ENCODE measurements at places on chromosomes 11 and 22.

DNA sequence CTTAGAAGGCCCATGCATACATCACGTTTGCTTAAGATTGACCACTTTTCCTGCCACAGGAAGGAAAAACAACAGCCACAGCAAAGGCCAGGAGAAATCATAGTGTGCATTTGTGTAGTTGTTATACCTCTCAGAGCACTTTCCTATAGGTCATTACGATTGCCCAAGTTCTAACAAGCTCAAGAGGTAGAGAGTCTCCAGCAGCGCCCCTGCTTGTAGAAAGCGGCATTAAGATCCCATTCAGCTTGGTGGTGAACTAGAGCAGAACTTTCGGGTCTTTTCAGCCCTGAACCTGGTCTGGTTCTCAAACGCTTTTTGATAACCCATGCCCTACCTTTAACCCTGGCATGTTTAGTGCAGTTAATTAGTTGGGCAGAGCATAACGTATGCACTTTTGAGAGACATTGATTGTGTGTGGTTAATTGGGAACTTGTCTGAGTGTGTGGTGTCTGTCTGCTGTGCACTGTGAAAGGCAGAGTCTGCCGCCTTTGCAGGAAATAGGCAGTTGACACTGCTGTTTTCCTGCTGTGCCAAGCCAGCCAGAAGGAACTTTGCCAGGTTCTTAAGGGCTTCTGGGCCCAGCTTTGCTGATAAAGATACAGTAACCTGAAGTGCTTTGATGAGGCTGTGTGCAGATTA is 109.9 kb upstream of the CLMP start:
- DNase-seq = no peak

GRCh38 chr11:123180166-123180565 is 14.9 kb downstream of the CLMP start:
- DNase-seq = no peak

GRCh38 chr11:58057481-58057880 is 26.7 kb downstream of the OR6Q1 start:
- DNase-seq = no peak

GRCh38 chr11:91698845-91699244 is 525.8 kb upstream of the FAT3 start:
- no peak for DNase-seq

DNA sequence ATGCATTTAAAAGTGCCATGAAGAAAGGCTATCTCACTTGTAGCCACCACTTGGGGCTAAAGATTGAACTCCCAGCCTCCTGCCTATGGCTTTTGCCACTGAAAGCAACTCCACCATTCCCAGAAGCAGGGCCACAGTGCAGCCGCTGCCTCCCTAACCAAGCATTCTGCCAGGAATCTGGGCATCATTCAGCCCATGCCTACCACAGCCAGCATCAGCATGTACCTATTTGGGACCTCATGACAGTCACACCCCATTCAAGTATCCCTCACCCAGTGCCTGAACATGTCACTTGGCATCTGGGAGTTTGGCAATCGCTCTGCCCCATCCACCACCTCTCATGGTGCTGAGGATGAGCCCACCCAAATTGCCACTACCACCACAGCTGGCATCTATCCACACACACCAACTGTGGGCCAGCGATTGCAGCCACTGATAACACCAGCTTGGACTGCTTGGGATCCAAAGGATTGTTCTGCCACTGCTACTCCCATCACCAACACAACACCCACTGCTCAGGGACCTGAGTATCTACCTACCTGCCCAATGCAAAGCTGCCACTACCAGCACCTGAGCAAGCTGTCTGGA is 234.4 kb downstream of the GRM5 start:
- DNase-seq = no peak

DNA sequence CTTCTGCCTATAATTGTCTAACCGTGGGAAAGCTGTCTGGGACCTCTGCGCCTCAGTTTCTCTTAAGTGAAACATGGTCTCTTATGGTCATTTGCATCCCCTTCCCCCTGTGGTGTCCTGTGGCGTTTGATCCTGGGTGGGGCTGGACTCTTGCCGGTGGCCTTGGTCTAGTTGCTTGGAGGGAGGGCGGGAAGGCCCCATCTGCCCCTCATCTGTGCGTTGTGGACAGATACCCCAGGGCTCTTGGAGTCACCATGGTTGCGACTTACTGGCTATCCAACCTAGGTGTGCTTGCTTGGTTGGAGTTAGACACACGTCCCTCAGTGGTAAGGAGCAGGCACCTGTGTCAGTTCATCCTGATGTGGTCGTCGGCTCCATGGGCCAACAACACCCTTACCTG is 15.2 kb downstream of the SHANK3 start:
- DNase-seq = no peak

DNA sequence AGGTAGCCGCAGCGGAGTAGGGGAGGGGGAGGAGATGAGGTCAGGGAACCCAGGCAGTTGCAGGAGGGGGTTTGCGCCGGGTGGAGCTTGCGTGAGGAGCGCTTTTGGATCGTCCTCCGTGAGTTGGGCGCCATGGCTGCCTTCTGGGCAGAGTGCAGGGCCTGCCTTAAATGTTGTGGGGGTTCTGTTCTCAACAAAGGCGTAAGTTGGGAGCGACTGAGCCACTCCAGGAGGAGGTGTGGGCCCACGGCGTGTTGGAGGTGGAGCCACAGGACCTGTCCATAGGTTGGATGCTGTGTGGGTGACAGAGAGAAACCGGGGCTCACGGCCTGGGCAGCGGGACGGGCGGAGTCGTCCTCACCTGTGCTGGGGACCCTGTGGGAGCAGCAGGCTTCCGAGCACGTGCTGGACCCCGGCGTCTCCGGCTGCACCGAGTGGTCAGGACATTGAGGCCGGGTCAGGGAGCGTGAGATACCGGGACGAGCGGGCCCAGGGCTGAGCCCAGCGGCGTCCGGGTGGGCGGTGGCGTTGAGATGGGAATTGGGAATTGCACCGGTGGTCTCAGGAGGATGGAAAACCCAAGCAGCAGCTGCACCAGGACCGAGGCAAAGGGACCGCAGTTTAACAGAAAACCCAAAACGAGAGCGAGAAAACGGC is 977 bp upstream of the PGGHG start:
- peak; percentile 67 for DNase-seq

GRCh38 chr11:11937433-11937832 is 71.0 kb downstream of the DKK3 start:
- no peak for DNase-seq

DNA sequence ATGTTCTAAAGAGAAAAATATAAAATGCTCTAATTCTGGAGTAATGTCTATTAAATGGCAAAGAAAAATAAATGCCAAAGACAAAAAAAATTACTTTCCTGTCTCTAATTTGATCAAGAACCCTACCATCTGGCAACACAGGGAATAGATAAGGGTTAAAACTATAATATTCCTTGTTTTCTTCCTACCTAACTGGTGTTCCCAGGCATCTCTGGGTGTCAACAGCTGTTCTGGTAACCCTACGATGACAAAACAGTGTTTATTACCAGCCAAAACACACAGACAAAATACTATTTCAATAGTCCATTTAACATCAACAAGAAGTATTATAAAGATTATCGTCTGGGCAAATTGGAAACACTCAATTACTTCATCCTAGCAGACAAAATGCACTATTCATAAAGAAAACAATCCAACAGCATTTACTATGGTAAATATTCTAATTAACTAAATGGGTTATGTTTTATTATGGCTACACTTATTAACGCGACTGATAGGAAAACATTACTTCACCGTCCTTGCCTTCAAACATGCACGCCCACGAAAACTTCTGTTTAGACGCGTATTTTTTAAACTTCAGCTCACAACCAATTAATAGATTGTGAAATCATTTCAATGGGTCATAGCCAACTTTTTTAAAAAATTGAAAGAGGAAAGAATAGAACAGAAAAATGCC is 50.6 kb downstream of the LGR4 start:
- no peak for DNase-seq

Measured in activated CD4-positive, alpha-beta T cell treated with anti-CD3 and anti-CD28 coated beads, Interleukin-2, amount 50 U/mL, for 4 hours (primary cell).